ENCODE measurements at places on chromosomes 3 and 15.

GRCh38 chr15:27679731-27680471 lies 419.2 kb downstream of the OCA2 start:
- DNase-seq, result peak; percentile 62

- no peak for DNase-seq
These were observed 35.9 kb downstream of the NR1I2 start for GRCh38 chr3:119817583-119818363.

DNA sequence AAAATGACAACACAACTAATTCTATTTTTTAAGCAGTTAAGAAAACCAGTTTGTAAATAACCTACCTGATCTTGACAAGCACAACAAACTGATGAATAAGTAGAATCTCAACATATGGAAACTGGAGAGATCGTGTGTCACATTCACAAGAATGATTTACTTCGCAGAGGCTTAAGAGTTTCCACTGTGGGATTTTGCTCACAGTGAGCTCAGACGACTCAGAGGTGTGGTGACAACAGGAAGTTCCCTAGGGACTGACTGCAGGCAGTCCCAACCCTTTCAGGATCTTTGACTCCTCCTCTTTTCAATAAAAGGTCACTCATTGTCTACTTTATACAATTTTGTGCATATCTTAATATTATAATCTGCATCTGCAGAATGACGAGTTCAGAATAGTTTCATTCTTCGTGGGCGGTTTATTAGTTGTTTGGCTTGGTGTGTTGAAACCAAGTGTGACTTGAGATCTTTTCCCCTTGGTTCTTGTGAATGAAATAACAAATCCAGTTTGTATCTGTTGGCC lies at the start of gene LIPH:
Gene LIPH (minus strand): TSS at position 231 of the 520 bp plus-strand sequence. CDS start 117 bp downstream, at position 114.
- DNase-seq, result no peak

GRCh38 chr3:32240159-32240545 lies 1.7 kb downstream of the CMTM8 start:
- DNase-seq, result peak; percentile 53

DNA sequence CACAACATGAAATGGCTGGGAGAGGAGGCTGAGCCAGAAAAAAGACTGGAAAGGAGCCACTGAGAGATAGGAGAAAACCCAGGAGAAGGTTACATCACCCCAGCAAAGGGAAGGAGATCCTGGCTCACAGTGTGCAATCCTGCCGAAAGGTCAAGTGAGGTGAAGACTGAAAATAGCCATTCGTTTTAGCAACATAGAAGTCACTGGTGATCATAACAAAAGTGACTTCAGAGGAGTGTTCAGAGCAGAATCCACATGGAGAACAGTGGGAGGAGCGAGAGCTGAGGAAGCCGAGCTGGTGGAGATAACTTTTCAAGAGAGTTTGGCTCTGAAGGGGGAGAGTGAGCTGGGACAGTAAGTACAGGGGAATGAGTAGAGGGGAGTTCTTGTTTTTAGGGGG lies 5.4 kb upstream of the HEG1 start:
- no peak for DNase-seq

DNA sequence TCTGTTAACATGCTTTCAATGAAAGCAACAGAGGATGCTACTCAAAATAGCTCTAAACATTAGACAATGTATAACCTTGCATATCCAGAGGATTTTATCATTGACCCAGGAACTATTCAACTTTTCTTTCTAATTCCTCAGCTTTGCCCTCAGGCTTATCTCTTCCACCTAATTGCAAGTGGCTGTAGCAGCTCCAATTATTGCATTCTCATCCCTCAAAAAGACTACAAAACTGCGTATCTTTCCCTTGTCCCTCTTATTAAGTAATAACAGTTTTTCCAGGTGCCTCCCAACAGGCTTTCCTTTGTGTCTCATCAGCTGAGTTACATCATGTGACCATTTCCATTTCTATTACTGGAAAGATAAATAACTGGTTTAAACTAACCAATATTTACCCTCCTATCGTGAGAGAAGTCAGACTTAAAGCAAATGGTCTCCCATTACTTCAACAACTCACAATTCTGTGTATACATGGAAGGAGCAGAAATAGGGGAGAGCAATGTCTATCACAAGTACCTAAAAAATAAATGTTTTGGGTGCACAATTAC lies 78.0 kb upstream of the MBNL1 start:
- DNase-seq, result no peak

GRCh38 chr3:60202052-60202726 lies 1049.1 kb downstream of the FHIT start:
- no peak for DNase-seq
